ENCODE measurements at places on chromosomes 6 and 20. TPM values are rescaled to one million over a fixed set of nuclear protein-coding genes. Genes with fewer than 3 reads are reported as not detected.

The PSMB8 gene
- 33.3 TPM for total RNA-seq

GRCh38 chr20:25039697-25040437, 18.1 kb downstream of the ACSS1 start:
- peak; percentile 44 for DNase-seq

DNA sequence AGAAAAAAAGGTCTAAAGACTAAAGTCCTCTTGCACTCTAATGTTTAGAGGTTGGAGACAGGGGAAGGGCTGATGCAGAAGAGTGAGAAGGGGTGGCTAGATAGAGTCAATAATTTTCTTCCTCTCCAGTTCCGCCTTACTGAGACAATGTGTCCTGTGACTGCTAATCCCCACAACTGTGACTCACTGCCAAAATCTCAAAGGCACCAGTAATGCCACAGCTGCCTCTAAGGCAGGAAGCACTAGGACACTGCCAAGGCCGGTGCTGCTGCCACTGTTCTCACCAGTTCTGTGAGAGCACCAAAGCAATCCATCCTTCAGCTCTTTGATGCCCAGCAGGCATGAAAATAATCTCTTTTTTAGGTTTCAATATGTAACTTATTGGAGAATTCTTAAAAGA, 701.9 kb upstream of the MAP3K7 start:
- DNase-seq = no peak

GRCh38 chr6:149043476-149044130, 273.9 kb upstream of the TAB2 start:
- no peak for DNase-seq

The GHRH gene
- not detected for total RNA-seq

Data from IMR-90 (cell line).